Cardiac muscle cell (in vitro differentiated cells and primary cell): ENCODE measurements at places on chromosomes 4 and X. TPM values are rescaled to one million over a fixed set of nuclear protein-coding genes. Genes with fewer than 3 reads are reported as not detected.

The CENPVL1 gene
- 1.4 TPM in 2 replicates for total RNA-seq

DNA sequence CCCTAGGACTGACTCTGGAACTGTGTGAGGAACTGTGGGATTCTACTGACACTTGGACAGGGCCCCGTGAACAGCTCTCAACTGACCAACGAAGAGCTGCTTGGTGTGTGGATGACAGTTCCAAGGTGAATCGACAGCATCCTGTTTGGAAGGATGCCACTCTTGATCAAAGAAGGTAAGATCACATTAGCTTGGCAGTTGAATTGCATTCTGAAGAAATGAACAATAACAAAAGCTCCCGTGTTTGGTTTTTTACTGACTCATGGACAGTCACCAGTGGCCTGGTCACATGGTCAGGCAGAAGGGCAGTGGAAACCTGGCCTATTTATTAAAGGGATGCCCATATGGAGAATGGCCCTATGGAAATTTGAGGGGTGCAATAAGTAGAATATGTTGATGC lies 33.1 kb upstream of the GPR34 start:
- no peak overlapping the region for H3K4me3 ChIP-seq
- no peaks in the 10 kb centered on the region for H3K27me3 ChIP-seq
- H3K27ac ChIP-seq: no peak overlapping the region
- DNase-seq: no peak

- H3K4me3 ChIP-seq: no peak overlapping the region
- DNase-seq: no peak
- H3K4me1 ChIP-seq: no peaks in the 10 kb centered on the region
- H3K36me3 ChIP-seq: no peaks in the 10 kb centered on the region
- H3K27ac ChIP-seq: no peak overlapping the region
- H3K27me3 ChIP-seq: no peaks in the 10 kb centered on the region
These were observed 993.9 kb downstream of the PDHA2 start for GRCh38 chr4:96833831-96834230.

The PCDH10 gene
- 1.1 and 3.0 TPM in 2 replicates for total RNA-seq

DNA sequence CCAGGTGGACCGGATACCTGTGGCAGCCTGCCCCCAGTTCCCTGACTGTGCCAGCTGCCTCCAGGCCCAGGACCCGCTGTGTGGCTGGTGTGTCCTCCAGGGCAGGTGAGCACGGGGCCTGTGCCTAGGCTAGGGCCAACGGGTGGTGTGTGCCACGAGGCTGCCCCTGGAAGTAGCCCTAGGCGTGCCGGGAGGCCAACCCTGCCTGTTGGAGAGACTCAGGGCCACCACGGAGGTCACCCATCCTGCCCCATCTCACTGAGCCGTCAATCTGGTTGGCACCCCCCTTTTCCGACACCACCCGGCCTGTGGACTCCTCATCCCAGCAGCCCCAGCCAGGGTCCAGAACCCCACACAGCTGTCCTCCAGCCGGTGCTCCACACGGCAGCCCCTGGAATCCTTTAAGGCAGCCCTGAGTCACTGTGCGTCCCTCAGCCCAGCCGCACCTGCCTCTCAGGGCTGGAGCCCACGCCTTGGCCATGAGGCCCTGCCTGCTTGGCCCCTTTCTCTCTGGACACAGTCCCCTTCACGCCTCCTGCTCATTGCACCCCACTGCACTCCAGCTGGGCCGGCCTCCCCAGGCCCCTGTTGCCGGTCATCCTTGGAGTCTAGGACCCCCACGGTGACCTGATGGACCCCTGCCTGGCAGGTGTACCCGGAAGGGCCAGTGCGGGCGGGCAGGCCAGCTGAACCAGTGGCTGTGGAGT lies 5.3 kb downstream of the PLXNB3 start:
- no peaks in the 10 kb centered on the region for H3K36me3 ChIP-seq
- H3K27me3 ChIP-seq: no peaks in the 10 kb centered on the region
- DNase-seq: no peak
- no peak overlapping the region for H3K4me3 ChIP-seq
- H3K27ac ChIP-seq: no peak overlapping the region
- H3K4me1 ChIP-seq: peaks cover 5% of the 10 kb centered on the region

- H3K36me3 ChIP-seq: no peaks in the 10 kb centered on the region
- DNase-seq: peak; percentile 55
- no peaks in the 10 kb centered on the region for H3K27me3 ChIP-seq
- peak overlapping the region; percentile 59 for H3K27ac ChIP-seq
- peaks cover 12% of the 10 kb centered on the region for H3K4me1 ChIP-seq
- H3K4me3 ChIP-seq: no peak overlapping the region
These were observed 329.2 kb downstream of the INPP4B start for GRCh38 chr4:142516686-142517526.

- DNase-seq: peak; percentile 16
- no peaks in the 10 kb centered on the region for H3K27me3 ChIP-seq
- no peaks in the 10 kb centered on the region for H3K36me3 ChIP-seq
- no peaks in the 10 kb centered on the region for H3K4me1 ChIP-seq
These were observed 54.6 kb upstream of the PARM1 start for GRCh38 chr4:74878323-74878722.

GRCh38 chr4:47553329-47554125 lies 68.5 kb downstream of the ATP10D start:
- no peak for DNase-seq
- H3K4me3 ChIP-seq: no peak overlapping the region
- H3K4me1 ChIP-seq: no peaks in the 10 kb centered on the region
- H3K36me3 ChIP-seq: no peaks in the 10 kb centered on the region
- no peaks in the 10 kb centered on the region for H3K27me3 ChIP-seq

GRCh38 chrX:19799319-19800182 lies 87.8 kb downstream of the SH3KBP1 start:
- H3K4me1 ChIP-seq: no peaks in the 10 kb centered on the region
- DNase-seq: no peak
- H3K4me3 ChIP-seq: no peak overlapping the region

DNA sequence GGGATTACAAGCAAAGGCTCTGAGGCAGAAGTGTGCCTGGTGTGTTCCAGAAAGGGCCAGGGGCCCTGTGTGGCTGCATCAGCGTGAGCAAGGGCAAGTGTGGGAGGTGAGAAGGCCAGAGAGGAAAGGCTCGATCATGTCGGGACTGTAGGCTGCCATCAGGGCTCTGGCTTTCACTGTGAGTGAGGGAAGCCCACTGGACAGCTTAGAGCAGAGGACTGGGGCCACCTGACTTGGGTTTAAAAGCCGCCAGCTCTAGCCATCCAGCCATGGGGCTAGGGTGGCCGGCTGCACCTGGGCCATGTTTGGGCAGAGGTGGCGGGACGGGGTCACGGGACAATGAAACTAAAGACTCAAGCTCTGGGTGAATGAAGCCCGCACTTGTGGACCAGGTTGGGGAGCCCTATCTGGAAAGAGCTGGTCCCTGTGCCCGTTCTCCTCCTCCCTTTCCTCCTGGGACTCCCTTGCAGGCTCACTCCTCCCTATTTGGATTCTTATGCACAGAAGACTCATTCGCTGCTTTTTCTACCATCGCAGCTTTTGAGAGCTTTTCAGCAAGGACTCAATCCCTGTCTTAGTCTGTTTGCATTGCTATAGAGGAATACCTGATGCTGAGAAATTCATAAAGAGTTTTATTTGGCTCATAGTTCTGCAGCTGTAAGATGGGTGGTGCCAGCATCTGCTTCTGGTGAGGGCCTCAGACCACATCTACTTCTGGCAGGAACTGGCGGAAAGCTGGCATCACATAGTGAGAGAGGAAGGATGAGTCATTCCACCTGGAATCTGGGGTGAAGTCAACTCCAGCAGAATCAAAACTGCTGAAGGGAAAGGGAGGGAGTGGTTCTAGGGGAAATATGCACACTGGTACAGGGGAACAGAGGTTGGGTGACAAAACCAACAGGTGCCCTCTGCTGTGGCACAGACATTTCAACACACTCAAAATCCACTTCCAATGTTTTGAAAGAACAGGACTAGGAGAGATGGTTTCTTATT lies 15.3 kb downstream of the CTAG1B start:
- H3K4me1 ChIP-seq: no peaks in the 10 kb centered on the region
- peak; percentile 54 for DNase-seq
- no peaks in the 10 kb centered on the region for H3K36me3 ChIP-seq

- no peaks in the 10 kb centered on the region for H3K36me3 ChIP-seq
- DNase-seq: peak; percentile 14
- H3K4me3 ChIP-seq: no peak overlapping the region
- H3K4me1 ChIP-seq: no peaks in the 10 kb centered on the region
- H3K27me3 ChIP-seq: no peaks in the 10 kb centered on the region
These were observed 5.5 kb upstream of the TLR10 start for GRCh38 chr4:38788317-38788716.

GRCh38 chrX:9130031-9130430 lies 96.1 kb upstream of the FAM9B start:
- no peak overlapping the region for H3K27ac ChIP-seq
- no peaks in the 10 kb centered on the region for H3K4me1 ChIP-seq
- H3K36me3 ChIP-seq: no peaks in the 10 kb centered on the region
- no peak for DNase-seq
- no peak overlapping the region for H3K4me3 ChIP-seq

DNA sequence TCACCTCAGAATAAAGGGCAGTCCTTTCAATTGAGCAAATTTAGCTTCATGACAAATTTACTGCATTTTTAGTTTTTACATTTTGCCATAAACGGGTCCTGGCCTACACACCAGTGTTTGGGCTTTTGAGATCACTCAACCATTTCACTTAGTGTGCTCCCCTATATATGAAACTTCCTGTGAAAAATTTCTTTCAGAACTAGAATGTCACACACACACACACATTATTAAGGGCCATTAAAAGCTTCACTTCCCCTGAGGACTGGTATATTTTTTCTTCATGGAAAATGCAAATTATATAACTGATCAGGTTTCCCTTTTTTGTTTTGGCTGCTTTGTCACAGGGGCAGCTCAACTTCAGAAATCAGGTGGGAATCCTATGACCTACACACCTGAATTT lies 206.5 kb downstream of the ENOX2 start:
- H3K4me3 ChIP-seq: no peak overlapping the region
- H3K27ac ChIP-seq: no peak overlapping the region
- no peaks in the 10 kb centered on the region for H3K27me3 ChIP-seq
- no peak for DNase-seq

DNA sequence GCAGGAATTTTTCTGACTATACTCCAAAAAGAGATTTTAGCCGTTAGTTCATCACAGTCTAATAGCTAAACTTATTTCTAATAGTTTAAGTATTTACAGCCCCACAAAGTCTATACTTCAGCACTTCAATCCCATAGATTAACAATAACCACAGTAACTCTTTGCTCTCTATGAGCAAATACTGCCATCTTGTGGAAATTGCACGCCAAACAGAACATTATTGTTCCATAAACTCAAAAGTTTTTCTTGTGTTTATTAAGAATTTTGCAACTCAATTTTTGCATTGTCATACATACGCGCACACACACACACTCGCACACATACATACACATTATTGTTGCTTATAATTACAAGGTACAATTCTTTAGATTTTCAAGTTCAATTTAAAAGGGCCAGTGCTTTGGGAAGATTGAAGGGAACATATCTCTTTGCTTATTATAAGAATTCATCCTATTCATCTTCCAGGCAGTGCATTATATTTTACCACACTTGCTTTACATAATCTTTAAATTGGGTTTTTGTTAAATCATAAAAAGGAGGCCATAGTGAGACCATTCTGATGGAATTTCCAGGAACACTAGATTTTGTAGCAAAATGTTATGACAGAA lies 63.8 kb upstream of the ATOH1 start:
- H3K27ac ChIP-seq: no peak overlapping the region
- DNase-seq: peak; percentile 62
- no peaks in the 10 kb centered on the region for H3K27me3 ChIP-seq

DNA sequence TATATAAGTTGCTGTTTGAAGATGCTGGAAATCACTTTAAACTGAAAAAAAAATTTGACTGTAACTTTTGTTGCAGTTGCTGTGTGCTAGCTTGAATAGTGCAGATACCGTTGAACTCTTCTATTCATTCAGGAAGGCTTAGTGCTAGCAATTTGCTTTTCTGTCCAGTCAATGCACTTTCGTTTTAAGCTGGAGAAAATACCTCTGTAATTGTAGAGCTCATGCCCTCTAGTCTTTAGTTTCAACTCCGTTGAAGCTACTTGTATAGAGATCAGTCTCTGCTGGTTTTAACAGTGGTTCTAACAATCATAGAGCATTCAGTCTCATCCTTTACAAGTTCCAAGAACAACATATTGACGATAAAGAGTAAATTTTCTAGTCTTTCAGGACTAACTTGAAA lies 49.0 kb upstream of the TRPC3 start:
- no peak overlapping the region for H3K27ac ChIP-seq
- DNase-seq: no peak
- no peak overlapping the region for H3K4me3 ChIP-seq
- H3K36me3 ChIP-seq: no peaks in the 10 kb centered on the region
- H3K27me3 ChIP-seq: peaks cover 4% of the 10 kb centered on the region

GRCh38 chrX:65610481-65610880 lies 57.0 kb upstream of the MSN start:
- H3K4me1 ChIP-seq: no peaks in the 10 kb centered on the region
- no peaks in the 10 kb centered on the region for H3K36me3 ChIP-seq
- no peak overlapping the region for H3K27ac ChIP-seq
- DNase-seq: no peak
- H3K27me3 ChIP-seq: no peaks in the 10 kb centered on the region
